ENCODE measurements at places on chromosomes 4 and X.

- no peak for DNase-seq
Measured at GRCh38 chr4:3250438-3250955, 1.5 kb downstream of the MSANTD1 start.

DNA sequence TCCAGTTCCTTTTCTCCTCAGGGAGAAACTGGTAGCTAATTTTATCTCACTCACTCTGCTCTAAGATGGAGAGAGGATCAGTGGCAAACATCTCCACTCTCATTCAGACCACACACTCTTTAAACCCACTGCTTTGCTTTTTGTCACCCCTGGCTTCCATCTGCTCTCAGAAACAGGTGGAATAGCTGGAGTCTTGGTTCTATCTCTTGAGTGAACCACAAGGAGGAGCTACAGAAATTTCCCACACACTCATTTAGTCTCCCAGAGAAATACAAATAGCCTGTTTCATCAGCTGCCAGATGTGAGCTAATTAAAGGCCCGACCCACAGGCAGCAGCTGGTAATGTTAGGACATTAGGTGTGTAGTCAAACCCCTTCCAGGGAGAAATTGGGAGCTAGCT lies 96.6 kb downstream of the STPG2 start:
- no peak for DNase-seq

GRCh38 chr4:31998807-31999206 lies 1278.6 kb downstream of the PCDH7 start:
- no peak for DNase-seq

DNA sequence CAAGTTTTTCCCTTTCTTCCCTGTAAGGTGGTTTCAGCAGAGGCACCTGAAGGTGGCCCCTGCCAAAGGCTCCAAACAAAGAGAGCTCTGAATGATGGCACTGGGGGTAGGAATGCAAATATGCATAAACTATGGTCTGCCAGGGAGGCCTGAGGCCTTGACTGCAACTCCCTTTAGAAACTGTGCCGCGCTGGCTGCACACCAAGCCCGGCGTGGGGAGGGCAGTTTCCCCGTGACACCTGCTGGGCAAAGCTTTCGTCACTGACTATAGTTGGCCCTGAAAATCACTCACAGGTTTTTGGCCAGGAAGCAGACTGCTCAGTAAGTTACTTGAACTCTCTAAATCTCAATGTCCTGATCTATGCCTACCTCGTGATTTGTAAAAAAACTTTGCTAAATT lies 97.8 kb upstream of the ATOH1 start:
- no peak for DNase-seq

DNA sequence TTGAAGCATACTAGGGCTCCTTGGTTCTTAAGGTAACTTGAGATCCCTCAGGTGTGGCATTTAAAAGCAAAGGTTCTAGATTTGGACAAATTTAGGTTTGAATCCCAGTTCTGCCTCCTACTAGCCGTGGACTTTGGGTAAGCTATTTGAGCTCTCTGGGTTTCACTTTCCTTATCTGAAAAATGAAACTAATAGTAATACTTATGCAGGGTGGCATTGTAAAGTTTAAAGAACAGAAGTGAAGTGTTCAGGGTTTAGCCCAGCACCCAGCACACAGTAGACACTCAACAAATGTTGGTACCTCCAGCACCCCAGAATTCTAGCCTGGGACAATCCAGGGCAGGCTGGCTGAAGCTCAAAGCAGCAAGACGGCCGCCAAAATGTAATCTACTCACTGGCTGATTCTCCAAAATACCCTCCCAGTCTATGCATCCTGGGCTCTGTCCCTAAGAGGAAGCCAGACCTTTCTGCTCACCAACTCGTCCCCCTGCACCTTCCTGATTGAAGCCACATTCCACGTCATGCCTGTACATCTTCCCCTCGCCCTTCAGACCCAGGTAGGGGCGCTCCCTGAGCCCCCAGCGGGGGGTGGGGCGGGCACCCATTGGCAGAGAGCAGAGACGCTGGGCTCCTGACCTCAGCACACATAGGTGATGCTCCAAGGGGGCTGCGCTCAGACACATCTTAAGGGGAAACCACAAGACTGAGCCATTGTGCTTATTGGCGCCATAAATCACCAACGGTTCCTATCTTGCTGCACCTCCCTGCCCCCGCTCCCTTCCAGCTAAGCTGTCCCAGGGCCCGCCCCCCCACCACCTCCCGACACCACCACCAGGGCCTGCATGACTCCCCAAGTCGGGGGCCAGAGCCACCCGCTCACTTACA lies 160.6 kb downstream of the BCOR start:
- no peak for DNase-seq

GRCh38 chr4:180116840-180117239 lies 2126.4 kb upstream of the TENM3 start:
- DNase-seq = no peak

- no peak for DNase-seq
Measured at GRCh38 chrX:73940893-73941470, 363.0 kb upstream of the ZCCHC13 start.

GRCh38 chr4:153950100-153950979 lies 161.5 kb upstream of the SFRP2 start:
- DNase-seq = no peak

- DNase-seq = no peak
Measured at GRCh38 chrX:38601866-38602265, 40.5 kb downstream of the TSPAN7 start.

DNA sequence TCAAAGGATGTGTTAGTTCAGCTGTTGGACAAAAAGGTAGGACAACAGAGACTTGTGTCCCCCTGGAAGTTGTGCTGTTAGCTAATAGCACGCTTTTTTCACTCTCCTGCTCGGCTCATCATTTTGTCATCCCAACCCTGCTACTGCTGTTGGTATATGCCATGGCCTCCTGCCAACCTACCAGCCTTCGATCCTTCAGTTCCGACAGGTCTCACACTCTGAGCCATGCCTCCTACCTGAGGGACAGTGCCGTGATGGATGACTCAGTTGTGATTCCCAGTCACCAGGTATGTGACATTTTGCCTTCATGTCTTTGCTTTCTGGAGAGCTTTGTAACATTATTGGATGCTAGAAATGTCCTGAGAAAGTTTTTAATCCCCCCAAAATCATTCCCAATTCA lies 268.1 kb downstream of the ANK2 start:
- DNase-seq = no peak

- DNase-seq = no peak
Measured at GRCh38 chr4:69995526-69996016, at the start of gene STATH. Gene STATH, plus strand, starts transcription at chr4:69995966. Its CDS starts 2,472 bp downstream, at chr4:69998438.

DNA sequence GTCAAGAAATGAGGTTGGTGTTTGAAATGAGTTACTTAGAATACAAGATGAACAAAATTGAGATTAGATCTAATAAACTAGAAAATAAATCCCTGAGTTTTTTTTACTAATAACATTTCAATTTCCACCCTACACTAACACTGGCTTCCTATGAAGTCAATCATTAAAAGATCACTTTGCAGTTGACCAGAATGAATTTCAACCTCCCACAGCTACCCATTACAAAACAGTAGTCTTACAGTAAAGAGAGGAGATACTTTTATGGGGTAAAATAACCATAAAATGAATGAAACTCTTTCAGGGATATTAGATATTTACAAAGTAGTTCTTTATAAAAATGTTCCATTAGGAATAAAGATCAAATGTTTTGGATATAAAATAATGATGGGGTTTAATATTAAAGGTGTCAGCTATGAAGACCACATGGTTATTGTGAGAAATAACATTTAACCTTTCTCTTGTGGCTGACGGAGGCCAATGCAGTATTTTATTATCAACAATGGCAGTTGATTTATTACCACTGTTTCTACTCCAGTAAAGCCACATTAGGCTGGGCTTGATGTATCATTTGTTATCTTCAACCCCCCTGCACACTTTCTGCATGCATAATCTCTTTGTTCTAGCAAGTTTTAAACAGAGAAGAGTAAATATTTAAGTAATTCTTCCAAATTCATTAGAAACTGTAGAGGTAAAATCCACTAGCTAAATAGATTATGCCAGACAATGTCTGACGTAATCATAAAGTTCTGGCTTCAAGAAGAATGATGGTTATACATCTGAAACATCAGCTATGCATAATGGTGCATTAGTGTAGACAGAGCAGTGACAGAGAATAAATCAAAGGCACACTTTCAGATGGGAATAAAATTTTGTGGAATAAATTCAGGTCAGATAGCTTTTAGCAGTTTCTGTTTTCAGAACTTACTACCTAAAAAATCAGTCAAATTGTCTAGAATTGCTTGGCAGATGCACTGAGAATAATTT lies 516.6 kb downstream of the PCDH18 start:
- DNase-seq = no peak

- DNase-seq = no peak
Measured at GRCh38 chr4:4677556-4678522, 136.0 kb upstream of the STX18 start.

GRCh38 chrX:17021851-17022604 lies 75.6 kb downstream of the REPS2 start:
- DNase-seq = no peak

DNA sequence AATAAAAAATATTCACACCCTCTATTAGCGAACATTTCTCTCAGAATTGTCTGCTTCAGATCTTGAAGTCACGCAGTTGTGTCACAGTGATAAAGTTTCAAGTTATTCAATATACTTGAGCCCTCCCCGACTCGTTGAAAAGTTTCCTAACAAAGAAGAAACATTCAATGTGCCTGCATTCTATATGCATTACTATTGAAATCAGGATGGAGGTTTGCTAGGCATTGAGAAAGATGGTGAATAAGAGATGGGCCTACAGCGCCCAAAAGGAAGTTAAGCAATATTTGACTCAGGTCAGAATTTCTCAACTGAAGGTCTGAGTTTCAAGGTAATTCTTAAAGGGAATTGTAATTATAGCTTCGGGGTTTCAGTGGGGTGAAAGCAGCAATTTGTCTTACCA lies 6.1 kb downstream of the TCEANC start:
- DNase-seq = no peak

DNA sequence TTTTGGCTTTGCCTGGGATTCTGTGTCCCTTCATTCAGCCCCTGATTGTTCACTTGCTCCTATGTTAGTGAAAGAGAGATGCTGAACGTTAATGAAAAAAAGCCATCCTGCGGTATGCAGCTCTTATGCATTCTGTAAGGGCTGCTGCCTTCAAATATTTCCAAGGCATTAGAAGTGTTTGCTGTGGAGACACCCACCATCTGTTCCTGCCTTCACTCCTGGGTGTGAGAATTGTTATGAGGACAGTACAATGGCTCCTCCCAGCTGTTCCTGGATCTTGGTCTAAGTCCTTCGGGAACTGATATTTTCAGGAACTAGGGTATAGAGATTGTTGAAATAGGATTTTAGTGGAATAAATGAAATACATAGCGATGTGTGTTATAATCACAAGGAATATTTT lies 427.1 kb upstream of the FAM47C start:
- no peak for DNase-seq

DNA sequence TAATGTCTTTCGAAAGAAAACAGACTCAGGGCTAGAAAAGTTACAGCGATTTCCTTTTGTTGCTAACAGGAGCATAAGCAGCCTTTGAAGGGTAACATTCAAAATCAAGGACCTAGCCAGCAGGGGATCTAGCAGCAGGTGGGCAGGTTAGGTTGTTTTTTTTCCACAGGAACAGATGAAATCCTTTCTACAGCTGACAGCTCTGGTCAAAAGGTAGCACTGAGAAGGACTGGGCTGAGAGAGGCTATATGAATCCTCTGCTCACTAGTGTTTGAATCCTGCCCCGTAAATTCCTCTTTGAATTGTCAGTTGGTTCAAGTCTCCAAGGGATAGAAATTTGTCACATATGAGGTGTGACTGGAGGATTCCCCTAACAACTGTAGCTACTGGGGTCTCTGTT lies 188.2 kb downstream of the SH2D1A start:
- no peak for DNase-seq

DNA sequence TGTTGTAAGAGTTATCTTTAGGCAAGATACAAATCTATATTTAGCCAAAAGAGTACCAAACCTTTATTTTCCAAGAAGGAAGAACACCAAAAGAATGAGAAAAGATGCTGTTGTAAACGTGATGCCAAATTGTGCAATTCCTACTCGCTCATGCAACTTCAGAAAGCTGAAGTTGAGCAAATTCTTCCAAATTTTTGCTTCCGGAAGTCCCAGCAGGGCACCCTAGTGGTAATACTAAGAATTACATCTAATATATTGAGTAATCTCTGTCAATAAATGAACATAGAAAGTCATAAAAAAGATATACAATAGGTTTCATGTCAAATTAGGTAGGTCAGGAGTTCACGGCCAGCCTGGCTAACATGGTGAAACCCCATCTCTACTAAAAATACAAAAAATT lies 36.0 kb upstream of the SMARCAD1 start:
- DNase-seq = no peak

- no peak for DNase-seq
Measured at GRCh38 chrX:48935301-48935670, 16.5 kb upstream of the PIM2 start.
